WTC11 (cell line): ENCODE measurements at places on chromosomes 13 and 19.

DNA sequence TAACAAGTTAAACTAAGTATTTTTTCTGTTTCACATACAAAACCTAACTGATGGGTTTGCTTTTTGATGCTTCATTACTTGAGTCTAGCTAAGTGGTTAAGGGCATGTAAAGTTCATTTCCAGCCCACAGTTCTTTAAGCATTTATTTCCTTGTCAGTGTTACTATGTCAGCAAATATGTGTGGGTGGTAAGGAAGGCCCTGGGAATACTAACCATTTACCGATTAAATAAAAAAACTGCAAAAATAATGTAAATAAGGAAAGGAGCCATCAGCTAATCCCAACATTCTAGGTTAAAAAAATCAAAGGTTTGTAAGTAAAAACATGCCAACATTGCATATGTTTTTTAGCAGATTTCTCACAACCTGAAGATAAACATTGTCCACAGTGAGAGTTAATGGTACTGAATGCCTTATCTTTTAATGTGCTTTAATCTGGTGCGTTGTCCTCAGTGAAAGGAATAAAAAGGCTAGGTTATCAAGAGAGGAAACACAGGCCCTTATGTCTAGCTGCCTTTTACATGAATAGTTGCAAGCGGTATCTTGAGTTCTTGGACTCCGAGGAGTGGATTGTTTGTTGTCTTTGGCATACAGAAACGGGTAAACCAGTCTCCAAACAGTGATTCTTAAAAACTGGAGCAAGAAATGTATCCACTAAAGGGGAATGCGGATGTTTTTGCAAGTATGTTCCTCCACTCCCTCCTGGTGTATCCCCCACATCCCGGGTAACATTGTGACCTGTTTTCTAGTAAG is 949.6 kb upstream of the SLC10A2 start:
- H3K36me3 ChIP-seq = no peaks in the 10 kb centered on the region
- H3K4me1 ChIP-seq = peaks cover 18% of the 10 kb centered on the region

GRCh38 chr19:50380751-50381151 is 3.4 kb upstream of the POLD1 start:
- H3K27ac ChIP-seq = no peak overlapping the region
- no peaks in the 10 kb centered on the region for H3K27me3 ChIP-seq
- peaks cover 28% of the 10 kb centered on the region for H3K36me3 ChIP-seq
- H3K4me1 ChIP-seq = peaks cover 18% of the 10 kb centered on the region
- H3K4me3 ChIP-seq = no peak overlapping the region

GRCh38 chr13:41289463-41289881 is 21.6 kb upstream of the NAA16 start:
- no peak overlapping the region for H3K27ac ChIP-seq
- H3K27me3 ChIP-seq = no peaks in the 10 kb centered on the region
- H3K4me1 ChIP-seq = peaks cover 32% of the 10 kb centered on the region
- no peak for DNase-seq
- H3K36me3 ChIP-seq = no peaks in the 10 kb centered on the region

- no peak overlapping the region for H3K4me3 ChIP-seq
- H3K4me1 ChIP-seq = peaks cover 4% of the 10 kb centered on the region; the same call in 1 of the 2 replicates
- H3K36me3 ChIP-seq = peaks cover 21% of the 10 kb centered on the region
- no peaks in the 10 kb centered on the region for H3K27me3 ChIP-seq
- H3K27ac ChIP-seq = no peak overlapping the region; the same call in 1 of the 2 replicates
Observed at GRCh38 chr19:5934774-5935472, 20.9 kb downstream of the CAPS start.

DNA sequence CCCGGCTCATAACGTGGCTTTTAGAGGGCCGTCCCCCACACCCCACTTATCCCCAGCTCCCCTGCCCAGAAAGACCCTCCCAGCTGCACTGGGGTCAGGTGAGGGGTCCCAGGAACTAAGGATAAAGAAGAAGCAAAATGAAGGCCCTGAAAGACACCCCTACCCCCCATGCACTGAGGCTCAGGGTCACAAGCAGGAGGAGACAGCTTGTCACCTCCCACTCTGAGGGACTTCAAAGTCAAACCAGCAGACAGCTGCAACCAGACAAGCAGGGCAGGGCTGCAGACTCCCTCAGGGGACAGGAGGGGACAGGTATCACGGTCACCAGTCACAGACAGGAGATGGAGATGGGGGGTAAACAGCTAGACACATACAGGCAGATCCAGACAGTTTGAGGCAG is 6.1 kb upstream of the NANOS3 start:
- no peak overlapping the region for H3K27ac ChIP-seq
- no peaks in the 10 kb centered on the region for H3K36me3 ChIP-seq
- DNase-seq = no peak
- H3K27me3 ChIP-seq = peaks cover 100% of the 10 kb centered on the region

- no peaks in the 10 kb centered on the region for H3K27me3 ChIP-seq
- peaks cover 13% of the 10 kb centered on the region; the same call in 1 of the 2 replicates for H3K4me1 ChIP-seq
- H3K4me3 ChIP-seq = no peak overlapping the region
Observed at GRCh38 chr13:110511509-110512181, 49.9 kb downstream of the RAB20 start.

- H3K4me1 ChIP-seq = peaks cover 30% of the 10 kb centered on the region
- no peak for DNase-seq
- H3K27ac ChIP-seq = no peak overlapping the region
- H3K36me3 ChIP-seq = peaks cover 41% of the 10 kb centered on the region
- H3K27me3 ChIP-seq = no peaks in the 10 kb centered on the region
- no peak overlapping the region for H3K4me3 ChIP-seq
Observed at GRCh38 chr19:49918089-49918488, 10.9 kb upstream of the ATF5 start.

- H3K27ac ChIP-seq = no peak overlapping the region
- no peak overlapping the region for H3K4me3 ChIP-seq
- H3K4me1 ChIP-seq = peaks cover 9% of the 10 kb centered on the region
- DNase-seq = no peak
Observed at GRCh38 chr19:43765109-43765876, 10.5 kb upstream of the SMG9 start.

GRCh38 chr19:23070353-23071146 is 46.3 kb upstream of the ZNF730 start:
- no peak overlapping the region for H3K4me3 ChIP-seq
- H3K36me3 ChIP-seq = peaks cover 34% of the 10 kb centered on the region
- peaks cover 15% of the 10 kb centered on the region for H3K27me3 ChIP-seq
- no peaks in the 10 kb centered on the region for H3K4me1 ChIP-seq
- no peak overlapping the region for H3K27ac ChIP-seq

- peaks cover 8% of the 10 kb centered on the region for H3K36me3 ChIP-seq
- H3K27ac ChIP-seq = no peak overlapping the region
- no peaks in the 10 kb centered on the region for H3K4me1 ChIP-seq
Observed at GRCh38 chr13:76965759-76966421, 17.6 kb downstream of the ACOD1 start.

DNA sequence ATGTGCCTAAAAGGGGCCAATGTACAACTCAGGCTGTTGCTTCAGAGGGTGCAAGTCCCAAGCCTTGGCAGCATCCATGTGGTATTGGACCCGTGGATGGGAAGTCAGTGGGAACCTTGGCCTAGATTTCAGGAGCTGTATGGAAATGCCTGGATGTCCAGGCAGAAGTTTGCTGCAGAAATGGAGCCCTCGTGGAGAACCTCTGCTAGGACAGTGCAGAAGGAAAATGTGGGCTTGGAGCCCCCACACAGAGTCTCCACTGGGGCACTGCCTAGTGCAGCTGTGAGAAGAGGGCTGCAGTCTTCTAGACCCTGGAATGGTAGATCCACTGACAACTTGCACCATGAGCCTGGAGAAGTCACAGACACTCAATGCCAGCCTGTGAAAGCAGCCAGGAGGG is 28.5 kb downstream of the GPC5 start:
- DNase-seq = no peak
- no peaks in the 10 kb centered on the region; the same call in 1 of the 2 replicates for H3K27me3 ChIP-seq
- no peak overlapping the region for H3K4me3 ChIP-seq
- no peaks in the 10 kb centered on the region for H3K4me1 ChIP-seq

DNA sequence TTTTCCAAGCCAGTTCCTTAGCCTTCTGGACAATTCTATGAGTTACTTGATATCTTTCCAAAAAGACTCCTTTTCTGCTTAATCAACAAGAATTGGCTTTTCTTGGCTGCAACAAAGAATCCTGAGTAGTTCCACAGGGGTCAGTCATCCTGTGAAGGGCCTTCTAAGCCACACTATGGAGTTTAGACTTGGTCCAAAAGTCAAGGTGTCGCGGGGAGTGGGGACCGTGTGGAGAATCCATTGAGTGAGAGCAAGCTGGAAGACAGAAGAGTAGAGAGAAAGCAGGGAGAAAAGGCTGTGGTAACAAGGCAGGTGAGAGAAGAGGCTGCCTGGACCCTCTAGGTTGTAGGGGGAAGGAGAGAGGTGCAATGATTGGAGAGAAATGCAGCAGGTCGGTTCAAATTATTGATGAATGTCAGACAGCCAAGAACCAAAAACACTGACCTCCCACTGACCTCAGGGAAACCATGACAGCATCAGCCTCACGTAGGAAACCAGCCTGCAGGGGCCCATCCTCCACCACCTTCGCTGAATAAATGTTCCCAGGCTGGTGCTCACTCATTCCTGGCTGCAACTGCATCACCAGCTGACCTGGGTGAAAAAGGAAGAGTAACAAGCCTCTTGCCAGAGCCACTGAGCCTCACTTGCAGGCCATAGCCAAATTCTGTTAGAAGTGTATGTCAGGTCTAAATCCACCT is 7.1 kb upstream of the IFT88 start:
- H3K4me1 ChIP-seq = no peaks in the 10 kb centered on the region
- no peak overlapping the region for H3K4me3 ChIP-seq
- DNase-seq = no peak

GRCh38 chr13:108266321-108266990 is 3.1 kb upstream of the TNFSF13B start:
- no peaks in the 10 kb centered on the region for H3K27me3 ChIP-seq
- H3K36me3 ChIP-seq = no peaks in the 10 kb centered on the region
- peaks cover 11% of the 10 kb centered on the region for H3K4me1 ChIP-seq
- no peak for DNase-seq
- no peak overlapping the region for H3K4me3 ChIP-seq

DNA sequence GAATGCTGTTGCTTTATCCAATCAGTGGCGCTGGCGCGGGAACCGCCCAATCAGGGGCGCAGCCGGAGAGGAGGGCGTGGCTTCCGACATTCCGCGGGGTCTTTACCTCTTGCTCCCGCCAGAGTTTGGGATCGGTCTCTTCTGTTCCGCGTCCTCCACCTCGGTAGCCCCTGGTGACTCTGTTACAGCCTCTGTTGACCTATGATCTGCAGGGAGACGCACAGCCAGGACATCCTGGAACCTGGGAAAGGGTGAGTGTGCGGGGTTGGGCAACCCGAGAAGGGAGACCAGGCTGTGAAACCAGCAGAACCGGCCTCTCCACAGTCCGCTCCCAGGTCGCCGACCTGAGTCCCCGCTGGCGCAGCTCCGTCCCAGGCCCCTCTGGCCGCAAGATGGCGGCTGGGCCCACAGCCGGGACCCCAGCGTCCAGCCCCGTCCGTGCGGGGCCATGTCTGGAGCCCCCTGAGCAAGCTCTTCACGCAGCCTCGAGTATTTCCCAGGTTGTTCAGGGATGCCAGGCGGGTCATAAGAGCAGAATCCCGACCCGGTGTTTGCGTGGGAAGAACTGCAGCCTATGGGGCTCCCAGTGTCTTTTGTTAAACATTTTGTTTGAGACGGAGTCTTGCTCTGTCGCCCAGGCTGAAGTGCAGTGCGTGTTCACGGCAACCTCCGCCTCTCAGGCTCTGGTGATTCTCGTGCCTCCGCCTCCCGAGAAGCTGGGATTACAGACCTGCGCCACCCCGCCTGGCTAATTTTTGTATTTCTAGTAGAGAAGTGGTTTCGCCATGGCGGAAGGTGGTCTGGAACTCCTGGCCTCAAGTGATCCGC is 4.4 kb upstream of the ZNF681 start:
- H3K4me3 ChIP-seq = peak overlapping the region; percentile 100
- peaks cover 29% of the 10 kb centered on the region for H3K36me3 ChIP-seq
- H3K27me3 ChIP-seq = peaks cover 21% of the 10 kb centered on the region
- H3K4me1 ChIP-seq = peaks cover 36% of the 10 kb centered on the region

- H3K27me3 ChIP-seq = peaks cover 17% of the 10 kb centered on the region
- H3K27ac ChIP-seq = no peak overlapping the region
- H3K4me3 ChIP-seq = no peak overlapping the region
- DNase-seq = no peak
- peaks cover 10% of the 10 kb centered on the region; the same call in 1 of the 2 replicates for H3K36me3 ChIP-seq
Observed at GRCh38 chr13:111976474-111977178, 90.3 kb upstream of the SOX1 start.

- peak; percentile 39 for DNase-seq
- no peak overlapping the region for H3K4me3 ChIP-seq
- H3K36me3 ChIP-seq = peaks cover 19% of the 10 kb centered on the region
- no peak overlapping the region for H3K27ac ChIP-seq
- H3K27me3 ChIP-seq = peaks cover 21% of the 10 kb centered on the region
- peaks cover 16% of the 10 kb centered on the region for H3K4me1 ChIP-seq
Observed at GRCh38 chr19:20482721-20483120, 82.9 kb downstream of the ZNF737 start.

DNA sequence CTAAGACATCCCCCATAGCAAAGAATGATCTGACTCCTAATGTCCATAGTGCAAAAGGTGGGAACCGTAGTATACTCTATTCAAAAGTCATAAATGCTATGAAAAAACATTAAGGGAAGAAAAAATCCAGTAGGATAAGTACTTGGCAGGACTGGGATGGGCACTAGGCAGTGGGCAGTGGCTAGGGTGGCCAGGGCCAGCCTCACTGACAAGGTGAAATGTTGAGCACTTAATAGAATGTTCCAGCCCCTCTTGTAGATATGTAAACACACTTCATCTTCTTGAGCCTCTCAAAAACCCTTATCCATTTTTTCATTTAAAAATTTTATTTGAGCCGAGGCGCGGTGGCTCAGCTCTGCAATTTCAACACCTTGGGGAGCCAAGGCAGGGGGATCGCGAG is 1.5 kb upstream of the CLEC4G start:
- H3K4me1 ChIP-seq = peaks cover 13% of the 10 kb centered on the region
- H3K4me3 ChIP-seq = no peak overlapping the region
- no peak overlapping the region for H3K27ac ChIP-seq
- no peaks in the 10 kb centered on the region for H3K36me3 ChIP-seq
- peaks cover 87% of the 10 kb centered on the region for H3K27me3 ChIP-seq
- DNase-seq = no peak

DNA sequence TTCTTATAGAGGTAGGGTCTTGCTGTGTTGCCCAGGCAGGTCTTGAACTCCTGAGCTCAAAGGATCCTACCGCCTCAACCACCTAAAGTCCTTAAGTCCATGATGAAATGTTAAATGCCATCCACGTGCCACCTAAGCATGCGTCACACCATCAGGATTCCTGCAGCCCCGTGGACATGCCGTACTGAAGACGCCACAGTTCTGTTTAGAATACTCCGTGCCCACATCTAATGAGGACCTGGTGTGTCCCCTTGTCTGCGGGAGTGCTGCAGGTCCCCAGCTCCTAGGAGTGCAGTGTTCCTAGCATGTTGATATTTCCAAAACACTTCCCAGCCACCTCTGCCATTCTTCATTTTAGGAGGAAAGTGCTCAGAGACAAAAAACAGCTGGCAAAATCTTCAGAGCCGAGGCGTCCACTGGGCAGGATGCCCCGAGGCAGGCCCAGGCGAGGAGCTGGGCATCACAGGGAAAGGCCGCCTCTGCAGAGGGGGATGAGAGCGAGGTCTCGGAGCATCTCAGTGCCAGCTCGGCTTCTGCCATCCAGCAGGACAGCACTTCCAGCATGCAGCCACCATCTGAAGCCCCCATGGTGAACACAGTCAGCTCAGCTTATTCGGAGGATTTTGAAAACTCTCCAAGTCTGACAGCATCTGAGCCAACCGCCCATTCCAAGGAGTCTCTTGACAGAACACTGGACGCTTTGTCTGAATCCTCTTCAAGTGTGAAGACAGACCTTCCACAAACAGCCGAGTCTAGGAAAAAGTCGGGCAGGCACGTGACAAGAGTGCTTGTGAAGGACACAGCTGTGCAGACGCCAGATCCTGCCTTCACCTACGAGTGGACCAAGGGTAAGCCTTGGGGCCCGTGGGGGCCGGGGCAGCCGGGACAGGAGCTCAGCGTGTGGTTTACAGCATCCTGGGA is 13.2 kb downstream of the C19orf44 start:
- H3K4me1 ChIP-seq = no peaks in the 10 kb centered on the region
- DNase-seq = no peak
- no peaks in the 10 kb centered on the region for H3K27me3 ChIP-seq
- no peak overlapping the region for H3K27ac ChIP-seq
- no peak overlapping the region for H3K4me3 ChIP-seq
